ENCODE measurements at places on chromosomes 16 and 17.

- peak; percentile 98 for DNase-seq
These were observed 146.4 kb downstream of the SPECC1 start for GRCh38 chr17:20155258-20156195.

DNA sequence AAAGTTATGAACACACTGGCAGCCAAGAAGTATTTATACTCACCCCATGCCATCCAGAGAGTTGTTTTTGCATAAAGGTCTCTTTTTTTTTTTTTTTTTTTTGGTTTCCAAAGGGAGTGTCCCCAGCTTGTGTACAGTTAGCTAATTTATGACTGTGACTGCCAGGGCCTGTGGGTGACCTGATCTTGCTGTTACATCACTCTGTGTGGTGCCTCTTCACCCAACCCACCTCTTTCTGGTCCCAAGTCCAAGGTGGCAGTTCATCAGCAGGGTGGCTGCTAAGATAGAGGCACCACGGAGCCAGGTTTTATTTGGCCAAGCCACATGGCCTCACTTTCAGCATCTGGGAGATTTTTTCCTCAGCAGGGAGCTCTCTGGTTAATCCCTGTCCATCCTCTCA lies at the start of gene NOS2:
Gene NOS2 (minus strand): TSS at position 8 of the 400 bp plus-strand sequence. CDS start 1,720 bp downstream, outside the sequence.
- DNase-seq = no peak

- DNase-seq = peak; percentile 17
These were observed 27.4 kb downstream of the EMP2 start for GRCh38 chr16:10552998-10553491.

DNA sequence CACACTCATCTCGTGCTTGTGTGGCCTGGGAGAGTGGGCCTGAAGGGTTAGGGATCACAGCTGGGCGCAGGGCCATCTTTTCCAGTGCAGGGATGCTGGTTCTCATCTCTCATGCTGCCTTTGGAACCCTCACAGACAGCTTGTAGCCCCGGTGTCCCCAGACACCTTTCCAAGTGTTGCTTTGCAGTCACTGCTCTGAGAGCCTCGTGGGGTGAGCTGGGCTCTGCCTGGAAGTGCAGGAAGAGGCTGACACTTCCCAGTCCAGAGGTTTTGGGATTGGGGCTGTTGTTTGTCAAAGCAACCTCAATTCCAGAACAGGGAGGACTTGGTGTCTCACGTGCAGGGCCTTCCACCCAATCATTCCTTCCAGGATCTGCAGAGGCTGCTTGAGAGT lies 28.2 kb downstream of the TBX4 start:
- DNase-seq = no peak

- peak; percentile 84 for DNase-seq
These were observed 16.6 kb upstream of the ERN1 start for GRCh38 chr17:64146418-64147109.

Data from erythroblast (primary cell).